Stimulated activated naive CD4-positive, alpha-beta T cell treated with Interleukin-2 at 50 U/mL for 16 hours (primary cell): ENCODE measurements at places on chromosomes 11 and 22.

GRCh38 chr22:33192156-33192555 is 134.0 kb upstream of the SYN3 start:
- no peak for DNase-seq

DNA sequence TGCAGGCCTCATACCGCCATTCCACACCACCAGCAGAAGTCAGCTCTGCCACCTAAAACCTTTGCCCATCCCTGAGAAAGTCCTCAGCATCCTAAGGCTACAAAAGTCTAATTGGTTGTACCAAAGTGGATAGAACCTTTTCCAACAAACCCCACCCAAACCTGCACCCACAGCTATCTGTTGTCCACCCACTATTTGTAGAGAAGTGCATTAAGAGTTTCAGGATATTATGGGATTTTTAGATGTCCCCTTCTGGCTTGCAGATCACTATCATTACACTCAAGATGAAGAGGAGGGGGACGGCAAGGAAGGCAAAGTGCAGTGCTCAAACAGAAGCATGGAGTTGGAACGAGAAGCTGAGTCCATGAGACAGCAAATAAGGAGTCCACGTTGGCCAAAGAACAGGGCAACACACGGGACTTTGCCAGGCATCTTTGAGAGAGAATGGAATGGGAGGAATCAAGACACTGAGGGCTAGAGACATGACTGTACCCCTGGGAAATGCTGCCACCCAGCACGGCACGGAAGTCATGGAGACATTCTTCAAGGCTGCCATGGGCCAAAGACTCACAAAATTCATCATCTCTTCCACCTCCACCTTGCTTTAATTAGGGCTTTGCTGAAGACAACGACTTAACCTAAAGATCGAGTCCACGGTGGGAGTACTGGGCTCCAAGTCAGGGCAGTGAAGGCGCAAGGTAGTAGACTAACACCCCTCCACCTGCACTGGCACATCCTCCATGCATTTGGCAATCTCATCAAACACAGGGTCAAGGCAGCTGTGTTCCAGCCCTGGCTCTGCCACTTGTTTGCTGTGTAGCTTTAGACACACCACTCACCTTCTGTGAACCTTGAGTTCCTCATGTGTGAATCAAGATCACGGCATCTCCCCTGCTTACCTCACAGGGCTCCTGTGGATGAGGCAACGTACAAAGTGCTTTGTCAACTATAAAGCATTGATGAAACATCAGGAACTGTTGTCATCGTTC is 112.9 kb upstream of the TMEM45B start:
- no peak for DNase-seq

DNA sequence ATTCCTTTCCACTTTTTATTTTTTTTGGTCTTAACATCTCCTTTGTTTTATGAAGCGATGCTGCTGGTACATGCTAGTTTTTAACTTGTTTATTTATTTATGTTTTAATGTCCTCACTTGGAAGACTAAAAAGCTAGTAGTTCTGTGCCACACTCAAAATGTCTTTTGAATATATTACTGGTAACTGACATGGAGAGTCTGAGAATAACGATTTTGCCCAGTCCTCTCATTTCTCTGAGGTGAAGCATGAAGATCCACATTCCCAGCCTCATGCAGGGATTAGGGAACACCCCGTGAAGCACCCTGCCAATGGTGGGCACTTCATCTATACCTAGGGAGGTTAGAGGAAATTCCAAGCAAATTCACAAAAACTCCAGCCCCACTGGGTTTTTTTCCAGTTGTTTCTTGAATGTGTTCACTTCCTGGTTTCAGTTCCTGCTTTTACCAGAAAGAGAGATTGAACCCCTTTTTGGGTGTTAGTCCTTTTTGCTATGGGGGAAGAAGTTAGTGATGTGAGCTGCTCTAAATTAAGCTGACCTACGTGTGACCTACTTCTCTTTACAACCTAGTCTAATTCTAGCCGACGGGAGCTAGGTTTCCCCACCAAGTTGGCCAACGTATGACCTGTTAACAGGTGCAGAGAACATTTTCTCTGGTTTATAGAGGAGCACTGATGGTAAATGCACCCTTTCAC is 106.1 kb downstream of the SLC1A2 start:
- no peak for DNase-seq

DNA sequence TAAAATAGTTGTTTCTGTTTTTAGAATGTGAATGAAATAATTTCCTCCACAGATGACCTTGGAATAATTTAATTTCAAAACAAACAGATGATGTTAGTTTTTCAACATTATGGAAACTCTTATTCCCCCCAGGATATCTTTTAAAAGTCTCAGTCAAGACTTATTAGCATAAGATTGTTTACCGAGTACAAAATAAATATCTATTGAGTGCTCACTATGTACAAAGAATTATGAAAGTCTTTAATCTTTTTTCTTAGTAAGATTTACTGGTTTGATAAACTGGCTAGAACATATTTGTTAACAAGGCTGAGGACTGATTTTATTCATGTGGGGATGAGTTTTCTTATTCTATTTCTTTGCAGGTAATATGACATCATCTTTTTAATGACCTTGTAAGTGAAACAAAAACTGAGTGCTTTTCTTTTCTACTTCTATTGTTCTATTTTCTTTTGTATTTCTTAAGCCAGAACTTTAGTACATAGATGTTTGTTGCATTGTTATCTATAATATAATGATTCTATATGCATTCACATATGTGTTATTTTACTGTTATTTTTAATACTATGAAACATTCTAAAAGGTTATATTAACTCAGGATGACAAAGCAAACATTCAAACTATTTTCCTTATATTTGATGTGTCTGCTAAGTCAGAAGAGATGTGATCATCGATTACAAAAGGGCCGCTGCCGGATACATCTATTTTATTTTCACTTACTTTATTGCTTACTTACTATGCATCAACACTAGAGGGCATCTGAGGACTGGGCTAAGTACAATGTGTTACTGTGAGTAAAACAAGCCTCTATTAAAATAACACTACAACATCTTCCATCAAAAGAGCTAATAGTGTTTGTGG is 111.0 kb upstream of the ARHGAP42 start:
- no peak for DNase-seq
